ENCODE measurements at places on chromosomes 5 and 9. TPM values are rescaled to one million over a fixed set of nuclear protein-coding genes. Genes with fewer than 3 reads are reported as not detected.

DNA sequence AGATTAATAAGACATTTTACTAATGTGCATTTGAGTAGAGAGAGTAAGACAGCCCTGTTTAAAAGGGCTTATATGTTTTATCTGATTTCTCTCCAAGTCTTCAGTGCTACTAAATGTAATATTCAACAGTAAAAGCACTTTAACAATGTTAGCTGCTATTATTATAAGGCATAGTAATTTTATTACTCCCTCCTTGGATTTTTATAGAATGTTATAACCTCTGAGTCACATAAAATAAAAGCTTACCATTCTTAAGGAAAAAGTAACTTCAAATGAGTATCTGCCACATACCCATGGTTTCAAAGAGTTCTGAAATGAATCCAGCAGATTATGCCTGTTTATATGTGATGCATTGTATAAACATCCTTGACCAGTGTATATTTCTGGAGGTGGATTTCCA is 19.0 kb downstream of the SPDL1 start:
- no peak for DNase-seq

DNA sequence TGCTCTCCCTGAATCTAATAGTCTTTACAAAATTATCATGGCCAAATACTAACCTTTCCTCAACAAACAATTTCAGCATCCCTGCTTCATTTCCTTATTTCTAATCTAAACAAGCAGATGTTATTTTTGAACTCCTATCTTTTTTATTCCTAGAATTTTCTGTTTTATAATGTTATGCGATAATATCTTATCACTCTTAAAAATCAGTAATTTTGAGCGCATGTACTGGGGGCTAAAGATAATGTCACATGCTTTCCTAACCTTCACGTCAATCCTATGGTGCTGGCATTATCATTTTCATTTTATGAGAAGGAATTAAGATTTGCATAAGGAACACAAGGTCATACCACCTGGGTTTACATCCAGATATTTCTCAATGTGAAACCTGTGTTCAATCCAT is 648.0 kb downstream of the BRINP1 start:
- DNase-seq, result no peak

DNA sequence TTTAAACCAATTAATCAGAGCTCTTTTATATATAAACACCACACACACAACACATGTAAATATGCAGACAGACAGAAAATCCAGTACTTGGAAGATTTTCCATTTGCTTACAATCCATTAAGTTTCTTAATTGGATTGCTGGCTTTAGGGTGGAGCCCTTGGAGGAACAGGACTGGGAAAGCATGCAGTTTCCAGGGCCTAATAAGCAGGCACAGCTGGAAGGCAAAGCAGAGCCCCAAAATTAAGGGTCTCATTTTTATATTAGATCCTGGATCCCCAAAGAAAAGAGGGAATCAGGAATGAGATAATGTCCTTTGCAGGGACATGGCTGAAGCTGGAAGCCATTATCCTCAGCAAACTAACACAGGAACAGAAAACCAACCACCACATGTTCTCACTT is 13.1 kb upstream of the SMC2 start:
- DNase-seq, result no peak

- DNase-seq, result no peak
Measured at GRCh38 chr9:79604149-79604548, 32.4 kb downstream of the TLE4 start.

DNA sequence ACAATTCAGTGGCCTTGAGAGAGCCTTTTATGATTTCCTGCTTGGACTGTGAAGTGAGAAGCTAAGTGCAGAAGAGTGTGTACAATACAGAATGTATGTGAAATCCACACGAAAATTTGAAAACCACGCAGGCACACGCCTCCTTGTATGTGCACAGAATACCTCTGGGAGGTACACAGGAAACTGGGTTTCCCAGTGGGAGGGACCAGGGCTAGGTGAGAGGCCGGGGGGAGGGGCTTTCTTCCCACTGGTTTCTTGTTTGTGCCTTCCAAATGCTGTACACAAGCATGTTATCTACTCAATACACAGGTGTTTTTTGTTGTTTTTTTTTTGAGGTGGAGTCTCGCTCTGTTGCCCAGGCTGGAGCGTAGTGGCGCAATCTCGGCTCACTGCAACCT is 16.1 kb downstream of the C9orf50 start:
- DNase-seq, result no peak

DNA sequence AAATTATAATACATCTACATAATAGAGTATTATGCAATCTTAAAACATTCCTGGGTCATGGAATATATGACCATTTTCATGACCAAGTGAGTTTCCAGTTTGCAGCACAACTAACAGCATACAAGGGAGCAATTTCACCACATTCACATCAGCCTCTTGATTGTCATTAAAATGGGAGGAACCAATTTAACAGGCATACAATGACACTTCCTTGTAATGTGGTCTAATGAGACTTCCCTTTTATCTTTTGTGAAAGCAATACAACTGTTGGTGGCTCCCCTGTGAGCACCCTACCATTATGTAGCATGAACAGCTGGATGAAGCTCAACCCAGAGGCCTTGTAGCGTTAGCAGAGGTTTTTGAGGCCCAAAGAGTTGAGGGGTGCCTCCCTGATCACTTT is 13.6 kb upstream of the TMOD1 start:
- no peak for DNase-seq

DNA sequence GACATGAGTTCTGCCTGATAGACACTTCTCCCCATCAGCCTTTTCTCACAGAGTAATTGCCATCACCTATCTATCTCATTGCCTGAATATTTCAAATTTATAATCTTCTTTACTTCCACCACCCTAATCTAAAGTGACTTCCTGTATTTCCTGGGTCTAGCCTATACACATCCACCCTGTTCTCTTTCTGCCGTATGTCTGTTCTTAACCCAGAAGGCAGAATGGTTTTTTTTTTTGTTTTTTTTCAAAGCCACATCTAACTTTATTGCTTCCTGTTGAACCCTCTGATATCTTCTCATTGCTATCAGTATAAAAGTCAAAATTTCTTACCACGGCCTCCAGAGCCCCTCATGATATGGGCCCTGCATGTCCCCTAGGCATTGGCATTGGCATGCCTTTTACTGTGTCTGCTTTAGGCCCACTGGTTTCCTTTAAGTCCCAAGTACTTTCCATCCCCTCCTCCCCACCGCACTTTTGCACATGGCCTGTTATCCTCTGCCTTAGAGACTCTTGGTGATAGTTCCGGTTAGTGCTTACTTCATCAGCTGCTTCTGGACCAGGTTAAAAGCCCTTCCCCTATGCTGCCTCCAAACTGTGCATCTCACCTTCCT is 159.9 kb downstream of the MAN2A1 start:
- DNase-seq, result no peak

GRCh38 chr9:20436476-20437195 is 185.7 kb downstream of the MLLT3 start:
- no peak for DNase-seq

GRCh38 chr5:95808686-95809413 is 13.7 kb downstream of the GLRX start:
- DNase-seq, result peak; percentile 53

GRCh38 chr5:123814801-123815470 is 303.0 kb downstream of the CSNK1G3 start:
- no peak for DNase-seq

GRCh38 chr5:160743027-160743426 is 109.0 kb downstream of the ATP10B start:
- DNase-seq, result no peak

GRCh38 chr5:10678244-10678643 is 82.8 kb downstream of the DAP start:
- DNase-seq, result no peak

DNA sequence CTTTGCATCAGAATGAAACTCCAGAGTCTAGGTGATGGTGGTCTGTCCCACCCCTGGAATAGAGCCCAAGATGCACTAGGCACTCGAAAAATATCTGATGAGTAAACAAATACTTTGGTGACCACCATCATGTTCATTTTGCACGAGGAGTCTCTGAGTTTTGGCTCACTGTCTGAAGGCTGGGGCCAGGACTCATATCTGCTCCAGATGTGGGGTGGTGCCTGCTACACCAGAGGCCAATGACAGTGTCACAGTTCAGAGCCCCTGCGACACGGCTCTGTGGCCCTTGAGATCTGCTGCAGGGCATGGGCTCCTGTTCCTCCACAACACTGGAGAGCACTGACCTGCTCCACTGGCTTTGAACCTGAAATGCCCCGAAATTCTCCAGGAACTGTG is 164.6 kb downstream of the ROR2 start:
- DNase-seq, result no peak

DNA sequence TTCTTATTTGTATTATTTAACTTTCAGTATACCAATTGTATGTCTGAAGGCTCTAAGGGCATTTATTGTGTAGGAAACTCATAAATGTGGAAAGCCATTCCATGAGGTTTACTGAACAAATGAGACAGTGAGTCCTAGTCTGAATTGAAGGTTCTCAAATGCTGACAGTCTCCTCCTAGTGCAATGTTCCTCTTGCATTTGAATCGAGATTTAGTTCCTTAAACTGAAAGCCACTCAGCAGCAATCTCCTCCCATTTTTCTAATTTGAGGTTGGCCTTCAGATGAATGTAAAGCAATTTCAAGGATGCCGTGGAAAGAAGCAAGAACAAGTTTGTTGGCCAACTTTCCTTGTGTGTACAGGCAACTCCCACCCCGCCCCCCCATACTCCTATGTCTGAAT is 493.2 kb upstream of the KLF4 start:
- DNase-seq, result no peak

GRCh38 chr5:73189871-73190376 is 16.9 kb downstream of the TMEM174 start:
- no peak for DNase-seq

- DNase-seq, result no peak
Measured at GRCh38 chr5:10789726-10790125, 28.7 kb upstream of the DAP start.

GRCh38 chr5:149651686-149652085 is 70.4 kb downstream of the ARHGEF37 start:
- no peak for DNase-seq

DNA sequence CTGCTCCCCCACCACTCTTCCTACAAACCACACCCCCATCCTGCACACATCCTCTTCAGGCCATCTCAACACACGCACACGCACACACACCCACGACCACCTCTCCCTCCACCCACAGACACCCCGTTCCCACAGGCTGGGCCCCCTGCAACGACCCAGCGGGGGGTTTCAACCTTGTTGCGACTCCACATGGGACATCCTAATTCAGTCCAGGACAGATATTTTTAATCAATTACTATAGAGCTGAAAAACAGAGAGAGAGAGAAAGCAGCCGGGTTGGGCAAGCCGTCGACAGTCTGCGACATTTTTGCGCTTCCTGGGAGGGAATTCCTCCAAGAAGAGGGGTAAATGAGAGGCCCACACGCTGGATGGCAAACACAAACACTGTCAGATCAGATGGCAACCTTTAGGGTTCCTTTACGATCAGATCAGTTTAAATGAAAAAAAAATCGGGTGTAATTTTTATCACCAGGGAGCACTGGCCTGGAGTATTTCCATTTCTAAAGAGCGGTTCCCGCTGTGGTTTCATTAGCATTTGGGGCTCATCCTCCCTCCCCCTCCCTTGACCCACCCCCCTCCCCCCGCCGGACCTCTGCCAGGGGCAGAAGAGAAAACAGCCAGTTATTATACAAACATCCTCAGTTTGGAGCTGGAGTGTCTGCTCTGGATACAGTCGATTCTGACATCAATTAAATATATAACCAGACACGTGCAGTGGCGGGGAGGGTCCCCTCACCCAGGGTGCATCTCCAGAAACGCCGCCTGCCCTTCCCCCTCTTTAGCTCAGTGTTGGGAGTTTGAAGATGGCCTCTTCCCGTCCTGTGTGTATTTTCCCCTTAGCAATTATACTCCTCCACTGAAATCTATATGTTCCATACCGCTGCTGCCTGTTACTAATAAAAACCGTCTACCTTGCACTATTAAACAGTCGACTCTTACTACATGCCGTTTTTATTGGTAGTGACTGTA is 2.3 kb upstream of the IRX2 start:
- DNase-seq, result no peak

DNA sequence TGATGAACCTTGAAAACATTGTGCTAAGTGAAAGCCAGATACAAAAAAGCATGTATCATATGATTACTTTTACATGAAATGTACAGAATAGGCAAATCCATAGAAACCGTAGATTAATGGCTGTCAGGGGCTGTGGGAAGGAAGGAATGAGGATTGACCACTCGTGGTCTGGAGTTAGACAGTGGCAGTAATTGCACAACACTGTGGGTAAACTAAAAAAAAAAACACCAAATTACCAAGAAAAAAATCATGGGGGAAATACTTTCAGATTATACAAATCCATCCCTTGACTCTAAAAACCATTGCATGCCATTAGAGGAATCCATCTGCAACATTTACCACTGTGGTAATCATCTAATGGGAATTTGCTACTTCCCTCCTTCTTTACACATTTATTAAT is 140.0 kb downstream of the SIL1 start:
- DNase-seq, result no peak

Gene BRINP1
- 1.0 TPM for total RNA-seq

Gene IFNK
- total RNA-seq, result not detected

Gene BTNL9
- total RNA-seq, result 20.2 TPM

Gene C9orf50
- total RNA-seq, result not detected

Gene LURAP1L
- total RNA-seq, result 20.2 TPM

Gene SIMC1
- total RNA-seq, result 21.8 TPM

Gene ZFP37
- 0.33 TPM for total RNA-seq

Gene NDST1
- 37.6 TPM for total RNA-seq

Gene LRRC70
- 0.99 TPM for total RNA-seq

Gene CDKN2B-AS1
- total RNA-seq, result not detected
